ENCODE measurements at places on chromosomes 2 and 18.

DNA sequence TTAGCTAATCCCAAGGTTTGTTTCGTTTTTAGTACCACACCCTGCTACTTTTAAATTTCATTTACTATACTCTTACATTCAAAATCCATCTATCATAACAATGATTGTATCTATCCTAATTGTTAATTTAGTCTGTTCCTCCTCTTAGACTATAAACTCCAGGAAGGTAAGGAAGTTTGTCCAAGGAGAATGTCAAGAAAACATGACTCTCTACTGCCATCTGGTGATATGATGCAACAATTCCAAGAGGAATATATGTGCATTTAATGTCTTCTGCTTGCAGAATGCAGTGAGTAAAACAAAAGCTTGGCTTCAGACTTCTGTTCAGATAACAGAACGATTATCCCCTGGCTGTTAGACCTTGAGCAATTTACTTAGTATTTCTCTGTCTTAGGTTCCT is 1267.1 kb downstream of the LRP1B start:
- DNase-seq = peak; percentile 25

DNA sequence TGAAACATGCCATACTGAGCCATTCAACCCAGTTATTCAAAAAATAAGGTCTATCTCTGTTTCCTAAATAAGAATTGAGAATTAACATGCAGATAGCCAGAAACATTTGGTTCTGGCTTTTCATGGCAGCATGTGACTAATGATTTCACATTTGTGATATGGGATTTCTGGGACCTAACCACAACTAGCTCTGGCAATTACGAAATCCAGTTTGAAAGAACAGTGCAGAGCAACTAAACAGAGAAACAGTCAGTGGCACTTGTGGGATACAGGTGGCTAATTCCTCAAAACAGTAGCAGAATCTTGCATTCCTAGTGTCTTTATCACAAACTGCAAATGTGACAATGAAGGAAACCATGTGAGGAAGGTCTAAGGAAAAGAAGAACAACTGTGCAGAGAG is 637.8 kb upstream of the CHAC2 start:
- DNase-seq = no peak

GRCh38 chr2:100262046-100262445 is 60.3 kb downstream of the LONRF2 start:
- peak; percentile 75 for DNase-seq

- no peak for DNase-seq
These were observed 163.2 kb downstream of the INSIG2 start for GRCh38 chr2:118251427-118251826.

DNA sequence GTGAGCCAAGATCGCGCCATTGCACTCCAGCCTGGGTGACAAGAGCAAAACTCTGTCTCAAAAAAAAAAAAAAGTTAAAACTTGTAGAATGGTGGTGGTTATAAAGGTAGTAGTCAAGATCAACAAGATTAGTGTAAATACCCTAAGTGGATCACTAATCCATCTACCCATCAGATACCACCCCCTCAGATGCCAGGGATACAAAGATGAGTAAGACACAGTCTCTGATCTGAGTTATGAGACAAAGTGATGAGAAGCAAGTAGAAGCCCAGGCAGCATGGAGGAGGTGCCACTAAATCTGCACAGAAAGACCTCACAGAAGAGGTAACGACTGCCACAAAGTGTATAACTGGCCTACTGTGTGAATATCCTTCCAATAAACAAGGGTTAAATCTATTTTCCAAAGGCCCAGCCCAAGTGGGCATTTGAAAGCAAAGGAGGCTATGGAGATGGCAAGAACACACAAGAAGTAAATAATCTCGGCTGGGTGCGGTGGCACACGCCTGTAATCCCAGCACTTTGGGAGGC is 20.2 kb downstream of the NFE2L2 start:
- no peak for DNase-seq

DNA sequence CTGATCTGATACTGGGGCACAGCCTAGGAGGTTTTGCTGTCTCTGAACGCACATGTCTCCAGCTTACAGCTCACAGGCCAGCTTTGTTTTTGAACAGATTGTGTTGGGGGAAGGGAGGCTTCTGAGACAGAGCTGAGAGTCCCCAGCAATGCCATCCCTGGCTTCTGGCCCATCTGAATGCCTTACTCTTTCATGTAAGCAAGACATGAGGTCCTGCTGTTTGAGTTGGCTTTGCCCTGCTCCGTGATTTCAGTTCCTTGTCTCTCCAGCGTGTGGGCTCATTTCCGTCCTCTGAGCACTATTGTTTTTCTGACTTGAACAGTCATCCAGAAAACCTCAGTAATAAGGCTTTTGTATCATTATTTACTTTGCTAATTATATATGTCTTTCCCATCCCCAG is 194.9 kb upstream of the TNP1 start:
- no peak for DNase-seq

DNA sequence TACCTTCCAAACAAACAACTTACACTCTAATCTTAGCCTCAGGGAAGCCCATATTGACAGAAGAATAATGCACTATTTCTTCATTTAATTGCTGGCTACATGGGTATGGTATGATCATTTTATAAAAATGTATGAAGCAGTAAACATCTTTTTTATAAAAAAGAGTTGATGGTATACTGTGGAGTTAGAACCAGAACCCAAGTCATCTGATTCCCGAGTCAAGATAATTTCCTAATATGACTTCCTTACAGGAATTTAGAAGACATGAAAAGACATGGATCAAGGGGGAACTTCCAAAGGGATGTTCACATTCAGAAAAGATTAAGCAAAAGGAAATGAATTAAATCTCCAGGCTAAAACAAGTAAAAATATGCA is 171.8 kb downstream of the NBAS start:
- no peak for DNase-seq

GRCh38 chr2:199764273-199764800 is 86.7 kb downstream of the FTCDNL1 start:
- no peak for DNase-seq

GRCh38 chr2:238854246-238854645 is 6.4 kb downstream of the TWIST2 start:
- DNase-seq = no peak

GRCh38 chr2:157897106-157897971 is 21.2 kb upstream of the ACVR1 start:
- no peak for DNase-seq

GRCh38 chr2:170816504-170817092 is at the start of gene GAD1:
GAD1 (plus strand) TSS chr2:170816887; CDS start chr2:170818592, 1,705 bp downstream.
- peak; percentile 93 for DNase-seq

GRCh38 chr2:17765398-17765797 is 11.5 kb downstream of the GEN1 start:
- no peak for DNase-seq

GRCh38 chr18:77517901-77518300 is 268.3 kb downstream of the GALR1 start:
- no peak for DNase-seq

DNA sequence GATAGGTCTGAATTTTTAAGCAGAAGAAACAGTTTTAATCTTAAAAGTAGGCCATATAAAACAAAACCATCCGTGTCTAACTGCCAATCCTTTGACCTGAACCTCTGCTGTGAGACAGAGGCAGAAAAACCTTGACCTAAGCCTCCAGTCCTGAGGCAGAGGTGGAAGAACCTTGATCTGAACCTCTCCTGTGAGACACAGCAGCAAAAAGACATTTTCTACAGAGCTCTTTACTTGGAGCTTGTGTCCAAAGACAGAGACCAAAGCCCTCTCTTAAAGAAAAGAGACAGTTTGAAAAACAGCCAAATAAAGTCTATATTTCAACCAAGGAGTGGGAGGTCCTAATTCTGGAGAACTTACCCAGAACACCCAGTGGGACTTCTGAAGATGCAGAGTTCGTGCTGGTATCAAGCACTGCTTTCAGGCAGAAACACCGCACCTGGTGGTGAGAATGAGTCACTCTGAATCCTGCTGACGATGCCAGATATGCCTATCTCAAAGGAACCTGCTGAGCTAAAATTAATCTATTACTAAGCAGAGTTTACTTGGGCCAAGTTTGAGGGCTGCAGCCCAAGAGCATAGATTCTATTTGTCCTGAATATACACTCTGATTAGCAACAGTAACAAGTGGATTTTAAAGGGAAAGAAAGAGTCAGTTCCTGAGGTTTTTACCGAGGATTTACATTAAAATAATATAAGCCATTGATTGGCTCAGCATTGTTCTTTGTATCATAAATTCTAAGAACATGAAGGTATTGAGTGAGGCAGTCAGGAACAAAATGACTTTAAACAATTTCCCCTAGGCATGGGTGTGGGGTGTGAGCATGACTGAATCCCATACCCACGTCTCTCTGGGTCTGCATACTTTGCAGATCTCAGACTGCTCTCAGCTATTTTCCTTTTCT is 806.4 kb downstream of the TRIB2 start:
- DNase-seq = no peak

- no peak for DNase-seq
These were observed 172.9 kb upstream of the MYT1L start for GRCh38 chr2:2503864-2504418.

- no peak for DNase-seq
These were observed 2.4 kb upstream of the ADCYAP1 start for GRCh38 chr18:902229-902628.

GRCh38 chr2:55555977-55556376 is 36.5 kb downstream of the CFAP36 start:
- no peak for DNase-seq

GRCh38 chr2:211498551-211499205 is 942.3 kb downstream of the CPS1 start:
- no peak for DNase-seq

DNA sequence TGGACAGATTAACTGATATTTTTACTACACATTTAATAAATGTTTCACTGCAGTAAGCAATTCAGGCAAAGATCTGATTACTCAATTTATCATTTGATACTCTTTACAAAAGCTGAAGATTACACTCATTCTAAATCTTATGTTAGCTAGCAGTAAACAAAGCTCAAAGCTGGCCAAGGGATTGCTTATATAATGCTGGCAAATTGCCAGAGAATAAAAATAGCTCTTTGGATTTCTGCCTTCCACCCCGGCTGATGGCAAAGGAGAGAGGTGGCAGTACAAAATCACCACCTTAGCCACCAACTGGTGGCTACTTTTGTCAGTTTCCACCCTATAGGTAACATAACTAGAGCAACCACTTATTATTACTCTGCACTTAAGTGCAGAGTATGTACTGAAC is 320.5 kb downstream of the FSIP2 start:
- no peak for DNase-seq

GRCh38 chr2:24874035-24874434 is 46.0 kb downstream of the ADCY3 start:
- DNase-seq = peak; percentile 79

DNA sequence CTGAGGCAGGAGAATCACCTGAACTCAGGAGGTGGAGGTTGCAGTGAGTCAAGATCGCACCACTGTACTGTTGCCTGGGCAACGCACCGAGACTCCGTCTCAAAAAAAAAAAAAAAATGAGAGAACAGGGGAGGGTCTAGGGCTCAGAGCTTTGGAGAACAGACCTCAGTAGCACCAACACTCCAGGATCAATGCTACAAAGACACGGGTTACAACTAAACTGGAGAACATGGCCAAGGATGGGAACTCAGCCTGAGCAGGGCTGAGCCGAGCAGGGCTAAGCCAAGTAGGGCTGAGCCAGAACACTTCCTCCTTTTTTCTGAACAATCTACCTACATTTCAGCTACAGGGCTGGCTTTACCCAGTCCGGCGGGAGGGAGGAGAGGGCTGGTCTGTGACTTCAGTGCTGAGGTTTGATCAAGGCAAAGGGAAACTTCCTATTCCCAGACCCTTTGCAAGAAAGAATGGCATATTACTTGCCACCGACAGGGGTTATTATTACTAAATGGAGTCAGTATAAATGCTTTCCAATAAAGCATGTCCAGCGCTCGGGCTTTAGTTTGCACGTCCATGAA is 2.9 kb upstream of the CASP8 start:
- DNase-seq = peak; percentile 75

GRCh38 chr18:9082711-9083510 is 19.6 kb upstream of the NDUFV2 start:
- peak; percentile 36 for DNase-seq

DNA sequence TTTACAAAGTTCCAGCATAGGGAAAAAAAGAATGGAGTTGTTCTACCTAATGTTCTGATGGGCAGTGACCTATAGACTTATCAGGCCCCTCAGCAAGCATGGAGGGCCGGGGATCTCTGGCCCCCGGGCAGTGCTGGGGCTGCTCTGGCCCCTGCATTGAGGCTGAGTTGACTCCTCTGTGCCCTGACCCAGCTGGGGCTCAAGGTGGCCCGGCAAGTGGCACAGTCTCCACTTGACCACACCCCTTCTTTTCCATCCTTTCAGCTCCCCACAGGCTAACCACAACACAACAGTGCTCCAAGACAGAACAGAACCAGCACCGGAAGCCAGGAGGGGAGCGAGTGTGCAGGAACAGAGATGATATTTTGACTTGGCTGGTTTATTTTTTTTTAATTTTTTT is 19.9 kb downstream of the TOGARAM2 start:
- DNase-seq = no peak

- DNase-seq = no peak
These were observed 106.0 kb upstream of the CYP1B1 start for GRCh38 chr2:38181806-38182491.

GRCh38 chr2:66845307-66845706 is 410.4 kb downstream of the MEIS1 start:
- no peak for DNase-seq

DNA sequence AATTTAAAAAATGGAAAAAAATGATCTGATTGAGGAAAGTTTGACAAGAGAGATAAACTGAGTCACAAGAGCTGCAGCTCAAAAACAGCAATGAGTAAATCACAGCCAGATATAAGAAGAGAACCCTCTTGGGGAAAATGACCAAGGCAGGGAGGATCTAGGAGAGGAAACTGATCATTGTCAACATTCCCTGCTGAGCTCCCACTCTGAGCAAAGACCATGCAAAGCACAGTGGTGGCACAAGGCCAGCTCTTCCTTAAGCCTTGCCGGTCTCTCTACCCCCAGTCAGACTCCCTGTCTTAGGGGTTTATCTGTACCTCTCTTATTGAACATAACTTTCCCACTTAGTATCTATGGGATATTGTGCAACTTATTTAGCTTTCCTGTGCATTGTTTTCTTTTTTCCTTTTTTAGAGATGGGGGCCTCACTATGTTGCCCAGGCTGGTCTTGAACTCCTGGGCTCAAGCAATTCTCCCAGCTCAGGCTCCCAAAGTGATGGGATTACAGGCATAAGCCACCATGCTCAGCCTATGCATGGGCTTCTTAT is 54.0 kb upstream of the PPP1CB start:
- no peak for DNase-seq

GRCh38 chr2:147135376-147135775 is 709.5 kb upstream of the ACVR2A start:
- DNase-seq = no peak
